ENCODE measurements at places on chromosomes 7 and 10. TPM values are rescaled to one million over a fixed set of nuclear protein-coding genes. Genes with fewer than 3 reads are reported as not detected.

The UTF1 gene
- not detected for total RNA-seq

The PIP gene
- not detected for total RNA-seq

The VSTM2A gene
- not detected for total RNA-seq

The NPC1L1 gene
- not detected for total RNA-seq
